ENCODE measurements at places on chromosomes 7 and 10. TPM values are rescaled to one million over a fixed set of nuclear protein-coding genes. Genes with fewer than 3 reads are reported as not detected.

DNA sequence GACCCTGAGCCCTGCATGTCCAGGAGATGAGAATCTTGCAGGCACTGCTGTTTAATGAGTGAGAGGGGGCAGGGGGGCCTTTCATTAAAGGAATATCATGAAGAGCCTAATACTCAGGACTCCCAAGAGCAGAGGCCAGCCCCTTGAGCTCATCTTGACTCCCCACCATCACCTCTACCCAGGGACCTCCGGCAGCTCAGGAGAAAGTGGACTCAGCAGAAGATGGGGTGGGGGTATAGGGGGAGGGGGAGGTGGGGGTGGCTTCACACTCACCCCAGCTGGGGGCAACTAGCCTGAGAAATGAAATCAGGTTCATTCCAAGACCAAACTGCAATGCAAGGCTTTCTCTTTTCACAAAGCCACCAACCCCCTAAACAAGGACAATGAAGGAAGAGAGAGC lies 575.6 kb upstream of the MKI67 start:
- DNase-seq = no peak

DNA sequence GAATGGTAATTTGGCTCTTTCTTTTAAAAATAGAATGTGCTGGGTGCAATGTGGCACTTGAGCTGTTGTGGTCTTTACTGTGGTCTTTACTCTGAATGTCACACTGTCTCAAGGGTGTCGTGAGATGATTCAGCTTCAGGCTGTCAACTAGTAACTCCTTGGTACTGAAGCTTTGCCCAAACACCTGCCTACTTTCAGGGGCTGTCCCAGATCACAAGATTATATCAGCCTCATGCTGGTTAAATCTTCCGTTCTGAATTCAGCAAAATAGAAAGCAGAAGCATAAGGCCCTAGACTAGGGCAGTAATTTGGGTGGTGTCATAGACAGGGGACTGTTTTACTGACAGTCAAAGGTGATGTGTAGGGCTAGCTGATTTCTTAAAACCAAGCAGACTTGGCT lies 110.9 kb downstream of the BAMBI start:
- DNase-seq = no peak

DNA sequence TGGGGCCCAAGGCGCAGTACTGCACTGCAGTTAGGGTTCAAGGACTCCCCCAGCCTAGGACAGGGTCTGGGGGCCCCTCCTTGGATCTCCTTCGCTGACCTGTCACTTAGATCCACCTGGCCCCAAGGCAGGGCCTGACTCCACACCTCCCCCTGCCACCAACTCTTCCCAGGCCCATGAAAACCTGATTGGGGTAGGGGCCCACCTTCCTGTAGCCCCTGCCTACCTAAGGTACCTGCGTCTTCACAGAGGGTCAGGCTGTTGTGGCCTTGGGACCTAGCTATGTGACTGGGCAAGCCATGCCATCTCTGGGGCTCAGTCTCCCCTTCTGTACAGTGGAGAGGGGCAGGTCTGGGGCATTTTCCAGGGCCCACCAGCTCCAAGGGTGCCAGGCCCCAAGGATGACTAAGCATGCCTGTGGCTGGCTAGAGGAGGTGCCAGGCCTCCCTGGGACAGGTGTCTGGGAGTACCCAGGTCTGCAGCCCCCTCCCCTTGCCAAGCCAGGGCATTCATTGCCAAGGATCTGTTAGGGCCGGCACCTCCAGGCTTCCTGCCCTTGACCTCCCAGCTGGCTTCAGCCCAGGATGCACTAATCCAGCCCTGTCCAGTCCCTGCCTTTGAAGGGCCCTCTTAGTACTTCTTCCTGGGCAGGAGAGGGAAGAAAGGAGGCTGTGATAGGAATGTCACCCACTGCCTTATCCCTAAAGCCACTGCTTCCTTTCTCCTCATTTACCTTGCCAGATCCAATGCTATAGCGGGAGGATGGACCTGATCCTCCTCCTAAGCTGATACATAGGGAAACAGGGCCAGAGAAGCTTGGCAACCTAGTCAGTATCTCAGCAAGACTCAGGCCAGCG lies 1.3 kb downstream of the LIMK1 start:
- DNase-seq = no peak

ADGRA1 gene
- 0.02 TPM for polyA plus RNA-seq

DNA sequence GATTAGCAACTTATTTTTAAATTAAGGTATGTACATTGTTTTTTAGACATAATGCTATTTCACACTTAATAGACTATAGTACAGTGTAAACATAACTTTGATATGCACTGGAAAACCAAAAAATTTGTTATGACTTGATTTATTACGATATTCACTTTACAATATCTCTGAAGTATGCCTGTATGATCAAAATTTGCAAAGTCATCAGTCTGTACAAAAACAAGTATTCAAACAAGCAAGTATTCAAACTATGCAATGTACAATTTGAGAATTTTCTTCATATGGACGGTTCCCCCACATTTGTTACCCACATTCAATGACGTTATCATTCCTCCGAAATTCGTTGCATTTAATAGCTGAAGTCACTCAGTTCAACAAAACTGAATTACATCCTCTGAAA lies 147.9 kb downstream of the AVL9 start:
- DNase-seq = no peak

VWA2 gene
- not detected for polyA plus RNA-seq

DNA sequence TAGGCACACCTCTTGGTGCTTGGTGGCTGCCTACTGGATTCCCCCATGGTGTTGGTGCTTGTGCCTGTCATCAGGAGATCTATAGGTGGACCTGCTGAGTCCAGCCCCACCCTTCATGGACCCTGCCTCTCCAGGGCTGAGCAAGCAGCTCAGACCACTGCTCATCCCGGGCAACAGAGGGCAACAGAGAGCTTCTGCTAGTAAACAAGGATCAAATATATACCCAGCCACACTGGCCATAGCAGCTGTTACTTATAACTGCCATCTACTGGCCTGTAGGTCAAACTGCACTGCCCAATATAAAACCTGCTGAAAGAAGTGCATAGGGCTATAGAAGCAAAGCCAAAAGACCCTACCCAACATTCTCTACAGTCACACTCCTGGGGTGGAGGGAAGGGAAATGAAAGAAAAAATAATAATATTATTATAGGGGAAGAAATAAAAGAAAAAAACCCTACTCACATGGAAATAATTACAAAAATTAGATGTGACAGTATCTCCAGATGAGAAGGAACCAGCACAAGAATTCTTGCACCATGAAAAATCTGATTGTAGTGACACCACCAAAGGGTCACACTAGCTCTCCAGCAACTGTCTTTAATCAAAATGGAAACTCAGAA lies 54.9 kb upstream of the ZNF800 start:
- no peak for DNase-seq

DNA sequence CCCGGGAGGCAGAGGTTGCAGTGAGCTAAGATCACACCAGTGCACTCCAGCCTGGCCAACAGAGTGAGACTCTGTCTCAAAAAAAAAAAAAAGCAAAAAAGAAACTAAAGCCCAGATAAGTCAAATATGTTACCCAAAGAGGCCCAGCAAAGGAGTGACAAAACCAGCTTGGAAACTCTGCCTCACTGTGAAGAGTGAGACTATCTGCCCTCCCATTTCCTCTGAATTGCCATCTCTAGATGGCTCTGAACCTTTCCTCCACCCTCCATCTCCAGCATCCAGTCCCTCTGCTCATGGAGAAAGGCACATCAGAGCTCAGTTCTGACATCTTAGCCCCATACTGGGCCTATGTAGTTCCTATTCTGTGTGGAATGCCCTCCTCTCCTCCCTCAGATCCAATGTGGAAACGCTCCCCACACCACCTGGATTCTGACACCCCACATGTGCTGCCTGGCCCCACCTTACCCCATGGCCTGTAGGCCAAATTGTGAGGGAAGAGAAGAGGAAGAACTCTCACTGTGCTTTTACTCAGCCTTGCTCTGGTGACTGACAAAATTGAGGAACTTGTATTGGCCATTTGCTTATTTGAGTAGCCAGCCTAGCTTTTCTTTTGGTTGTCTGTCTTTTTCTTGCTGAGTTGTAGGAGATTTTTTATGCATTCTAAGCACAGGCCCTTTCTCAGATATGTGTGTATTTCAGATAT lies 18.0 kb upstream of the NUDCD3 start:
- DNase-seq = no peak

DNA sequence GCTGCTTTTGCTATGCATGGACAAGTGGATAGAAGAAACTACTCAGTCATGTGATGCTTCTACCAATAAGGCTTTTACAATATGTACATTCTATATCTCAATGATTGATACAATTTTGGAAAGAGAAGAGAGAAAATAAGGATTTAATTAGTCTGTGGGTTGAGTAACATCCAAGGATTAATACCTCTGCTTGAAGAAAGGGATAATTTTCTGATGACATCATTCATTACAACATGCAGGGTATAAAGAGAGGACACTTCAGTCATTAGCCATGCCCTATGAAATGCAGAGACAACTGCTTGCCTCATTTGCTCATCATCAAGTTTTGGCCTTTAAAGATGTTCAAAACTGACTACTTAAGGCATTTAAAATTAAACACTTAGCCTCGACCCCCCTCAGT lies 237.3 kb downstream of the AHR start:
- DNase-seq = no peak

GRCh38 chr7:3274131-3274530 lies 26.9 kb upstream of the SDK1 start:
- no peak for DNase-seq

DNA sequence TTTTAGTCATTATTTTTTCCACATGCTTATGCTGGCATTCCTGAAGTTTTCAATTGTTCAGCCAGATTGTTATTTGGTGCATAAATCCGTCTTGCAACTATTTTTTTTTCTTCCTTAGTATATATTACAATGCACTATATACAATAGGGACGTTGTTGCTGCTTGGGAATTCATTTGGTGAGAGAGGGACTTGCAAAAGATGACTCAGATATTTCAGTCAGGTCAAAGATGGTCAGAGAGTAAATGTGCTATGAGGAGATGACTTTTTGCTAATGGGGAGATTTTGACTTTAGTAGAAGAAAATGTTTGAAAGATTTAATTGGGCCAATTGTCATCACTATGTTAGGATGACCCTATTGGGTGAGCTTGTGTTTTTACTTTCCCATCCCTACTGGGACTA lies 348.4 kb upstream of the MTPN start:
- no peak for DNase-seq
